ENCODE measurements at places on chromosomes 5 and 9.

GRCh38 chr9:112233769-112234168 is 58.7 kb upstream of the SUSD1 start:
- DNase-seq = no peak

DNA sequence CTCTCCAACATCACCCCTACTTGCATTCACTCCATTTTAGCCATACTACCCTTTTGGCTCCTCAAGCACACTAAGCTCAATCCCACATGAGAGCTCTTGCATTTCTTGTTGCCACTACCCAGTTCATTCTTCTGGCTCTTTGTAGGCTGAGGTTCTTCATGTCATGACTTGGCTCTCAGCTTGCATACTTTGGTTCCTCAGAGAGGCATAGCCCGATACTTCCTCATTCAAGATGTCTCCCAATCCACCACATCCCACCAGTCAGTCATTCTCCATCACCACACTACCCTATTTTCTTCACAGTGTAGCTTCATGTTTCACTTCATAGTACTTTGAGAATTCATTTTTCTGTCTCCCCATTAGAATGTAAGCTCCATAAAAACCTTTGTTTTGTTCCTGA is 116.7 kb downstream of the NR6A1 start:
- DNase-seq = peak; percentile 29

DNA sequence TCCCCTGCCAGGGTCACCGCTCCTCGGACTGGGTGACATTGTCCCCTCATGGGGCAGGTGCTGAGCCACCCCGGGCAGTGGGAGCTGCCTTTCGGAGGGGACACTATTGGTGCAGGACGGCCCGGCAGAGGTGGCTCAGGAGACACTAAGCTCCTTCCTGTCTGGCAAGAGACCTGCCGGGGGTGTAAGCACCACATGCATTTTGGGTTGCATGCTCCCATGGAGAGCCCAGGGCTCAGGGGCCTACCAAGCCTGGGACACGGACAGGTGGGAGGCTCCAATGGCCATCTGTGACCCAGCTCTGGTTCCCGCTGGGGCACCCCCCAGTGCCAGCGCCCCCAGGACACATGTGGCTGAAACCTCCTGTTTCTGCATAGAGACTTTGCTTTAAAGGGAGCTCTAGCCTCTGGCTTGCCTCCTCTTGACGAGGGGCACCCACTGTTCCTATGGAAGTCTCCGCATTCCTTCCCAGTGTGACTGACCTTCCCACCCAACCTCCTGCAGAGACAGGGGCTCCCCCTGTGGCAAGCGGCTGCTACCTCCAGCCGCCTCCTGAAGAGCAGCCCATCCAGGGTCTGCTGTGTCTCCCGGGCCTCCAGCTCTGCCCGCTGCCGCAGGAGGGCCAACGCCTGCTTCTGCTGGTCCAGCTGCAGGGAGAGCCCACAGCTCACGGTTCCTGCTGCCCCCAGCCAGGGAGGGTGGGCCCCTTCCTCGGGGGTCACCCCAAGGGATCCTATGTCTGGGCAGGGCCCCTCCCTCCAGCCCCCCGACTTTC is 28.1 kb downstream of the CCDC187 start:
- DNase-seq = no peak

DNA sequence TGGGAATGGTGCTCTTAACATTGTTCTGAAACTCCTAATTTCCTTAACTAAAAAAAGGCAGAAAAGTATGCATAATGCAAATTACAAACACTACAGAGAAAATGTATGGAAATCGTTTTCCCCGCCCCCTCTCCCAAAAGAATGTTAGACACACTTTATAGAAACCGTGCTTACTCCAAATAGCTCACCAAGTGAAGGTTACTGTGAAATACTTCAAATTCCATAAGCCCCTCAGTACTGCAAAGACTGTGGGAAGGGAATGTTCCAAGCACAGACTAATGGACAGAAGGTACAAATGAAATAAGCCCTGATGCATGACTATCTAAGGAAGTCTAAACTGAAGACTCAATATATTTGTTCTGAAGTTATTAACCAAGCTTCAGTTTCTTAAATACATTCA is 12.5 kb downstream of the MAPKAP1 start:
- no peak for DNase-seq

- no peak for DNase-seq
These were observed 3.6 kb upstream of the SPATA31D1 start for GRCh38 chr9:81984928-81985327.

- no peak for DNase-seq
These were observed 29.6 kb downstream of the ERAP2 start for GRCh38 chr5:96905864-96906263.

DNA sequence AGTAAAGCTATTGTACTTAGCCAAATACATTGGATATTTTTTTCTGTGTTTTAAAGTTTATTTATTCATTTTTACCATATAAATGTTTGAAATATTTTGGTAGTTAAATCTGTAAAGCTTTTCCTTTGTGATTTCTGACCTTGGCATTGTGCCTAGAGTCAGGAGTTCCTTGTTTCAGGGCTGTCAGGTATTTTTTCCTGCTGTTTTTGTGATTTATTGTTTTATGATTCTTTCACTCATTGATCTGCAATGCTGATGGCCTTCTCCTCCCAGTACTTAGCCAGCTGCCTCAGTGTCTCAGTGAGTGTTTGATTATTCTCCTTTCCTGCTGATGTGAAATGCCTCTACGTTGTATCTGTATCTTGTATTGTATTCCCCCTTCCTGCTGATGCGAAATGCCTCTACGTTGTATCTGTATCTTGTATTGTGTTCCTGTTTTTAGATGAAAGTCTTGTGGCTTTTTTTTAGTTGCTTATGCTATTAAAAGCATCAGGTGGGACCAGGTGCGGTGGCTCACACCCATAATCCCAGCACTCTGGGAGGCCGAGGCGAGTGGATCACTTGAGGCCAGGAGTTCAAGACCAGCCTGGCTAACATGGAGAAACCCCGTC is 61.0 kb downstream of the EHMT1 start:
- no peak for DNase-seq

DNA sequence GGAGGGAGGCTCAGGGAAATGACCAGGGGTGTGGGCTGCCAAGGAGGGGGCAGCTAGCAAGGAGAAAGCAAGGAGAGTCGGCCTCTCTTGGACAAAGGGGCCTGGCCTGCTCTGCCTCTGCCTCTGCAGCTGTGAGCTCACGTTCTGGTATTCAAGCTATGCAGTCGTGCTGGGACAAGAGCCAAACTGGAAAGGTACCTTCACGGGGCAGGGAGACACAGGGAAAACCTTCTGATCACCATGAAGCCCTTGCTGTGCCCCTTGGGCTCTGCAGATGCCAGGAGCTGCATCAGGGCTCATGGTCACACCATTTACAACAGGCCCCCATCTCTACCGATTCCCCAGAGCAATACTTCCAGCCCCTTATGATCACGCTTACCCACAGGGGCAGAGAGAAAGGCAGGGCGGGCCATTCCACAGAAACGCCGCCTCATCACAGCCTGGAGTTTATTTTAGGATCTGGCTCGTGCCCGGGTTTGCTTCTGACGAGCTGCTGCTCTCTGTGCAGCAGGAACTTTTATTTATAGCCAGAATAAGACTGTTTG is 63.2 kb downstream of the PRRT1B start:
- no peak for DNase-seq

DNA sequence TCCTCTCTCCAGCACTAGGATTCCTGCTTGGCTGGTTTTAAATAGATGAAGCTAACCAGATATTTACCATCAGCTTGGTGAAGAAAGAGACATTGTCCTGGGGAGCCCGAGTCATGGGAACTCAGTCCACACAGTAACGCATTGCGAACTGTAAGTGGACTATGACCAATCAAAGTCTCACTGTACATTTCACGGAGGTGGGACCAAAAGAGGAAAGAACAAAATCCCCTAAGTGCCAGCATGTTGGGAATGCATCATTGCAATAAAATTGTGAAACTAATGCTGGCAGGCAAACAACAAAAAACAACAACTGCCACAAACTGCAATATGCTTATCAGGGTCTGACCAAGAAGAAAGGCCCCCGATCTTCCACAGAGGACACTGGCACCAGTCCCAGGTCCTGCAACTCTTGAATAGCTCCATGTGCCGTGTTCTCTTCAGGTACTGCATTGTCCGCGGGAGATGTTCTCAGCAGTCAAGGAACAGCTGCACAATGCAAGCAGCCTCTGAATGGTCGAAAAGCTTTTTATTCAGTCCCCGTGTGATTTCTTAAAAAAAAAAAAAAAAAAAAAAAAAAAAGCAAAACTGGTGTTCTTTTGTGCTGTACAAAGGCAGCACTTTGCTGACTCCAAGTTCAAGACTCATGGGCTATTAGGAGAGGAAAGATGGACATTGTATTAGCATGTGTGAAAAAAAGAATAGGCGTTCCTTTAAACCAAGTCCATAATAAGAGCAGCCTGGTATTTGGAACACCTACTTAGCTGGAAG is 38.1 kb downstream of the SEMA6A start:
- no peak for DNase-seq

GRCh38 chr5:168600409-168600808 is 21.2 kb upstream of the PANK3 start:
- DNase-seq = no peak

- peak; percentile 37 for DNase-seq
These were observed 11.6 kb upstream of the NKD2 start for GRCh38 chr5:997001-997474.

DNA sequence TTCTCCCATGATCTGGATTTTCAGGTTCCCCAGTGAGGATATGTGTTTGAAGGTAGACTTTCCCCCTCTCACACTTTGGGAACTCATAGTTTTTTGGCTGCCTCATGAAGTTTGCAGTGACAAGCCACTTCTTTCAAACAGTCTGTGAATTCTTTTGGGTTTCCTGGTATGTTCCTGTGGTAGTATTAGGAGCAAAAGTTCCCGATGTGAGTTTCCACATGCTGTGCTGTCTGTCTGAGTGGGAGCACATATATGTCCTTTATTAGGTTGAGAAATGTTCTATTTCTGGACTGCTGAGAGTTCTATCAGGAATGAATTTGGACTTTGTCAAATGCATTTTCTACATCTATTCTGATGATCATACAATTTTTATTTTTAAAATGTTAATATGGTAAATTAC is 273.2 kb upstream of the TARS1 start:
- DNase-seq = no peak

DNA sequence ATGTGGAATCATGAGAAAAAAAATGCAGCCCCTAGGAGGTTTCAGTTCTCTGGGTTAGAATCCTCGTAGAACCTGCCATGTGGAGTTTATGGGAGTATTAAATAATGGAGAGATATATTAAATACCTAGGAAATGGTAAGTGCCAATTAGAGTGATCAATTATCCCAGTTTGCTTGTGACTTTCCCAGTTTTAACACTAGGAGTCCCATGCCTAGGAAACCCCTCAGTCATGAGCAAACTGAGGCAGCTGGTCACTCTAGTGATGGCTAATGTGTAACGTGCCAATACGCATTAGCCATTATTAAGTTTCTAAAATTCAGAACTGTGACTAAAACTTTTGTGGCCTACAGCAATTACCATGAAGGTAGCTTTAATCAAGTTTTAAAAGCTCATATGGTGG is 720.6 kb downstream of the TAF11L14 start:
- no peak for DNase-seq

DNA sequence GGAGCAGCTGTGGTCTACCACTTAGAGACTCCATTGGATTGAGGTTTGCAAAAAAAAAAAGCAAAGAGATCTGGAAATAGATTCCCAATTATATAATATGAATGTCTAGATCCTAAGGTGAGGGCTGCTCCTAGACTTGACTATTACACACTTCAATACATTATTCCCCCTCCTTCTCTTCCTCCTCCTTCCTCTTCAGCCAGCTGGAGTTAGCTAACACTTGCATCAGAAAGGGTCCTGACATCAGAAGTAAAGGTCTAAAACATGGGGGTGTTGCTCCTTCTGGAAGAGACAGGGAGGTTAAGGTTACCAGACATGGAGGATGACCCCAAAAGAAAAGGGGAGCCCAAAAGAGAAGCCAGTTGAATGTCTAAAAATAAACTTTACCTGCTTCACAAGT is 12.9 kb upstream of the NR3C1 start:
- DNase-seq = no peak

DNA sequence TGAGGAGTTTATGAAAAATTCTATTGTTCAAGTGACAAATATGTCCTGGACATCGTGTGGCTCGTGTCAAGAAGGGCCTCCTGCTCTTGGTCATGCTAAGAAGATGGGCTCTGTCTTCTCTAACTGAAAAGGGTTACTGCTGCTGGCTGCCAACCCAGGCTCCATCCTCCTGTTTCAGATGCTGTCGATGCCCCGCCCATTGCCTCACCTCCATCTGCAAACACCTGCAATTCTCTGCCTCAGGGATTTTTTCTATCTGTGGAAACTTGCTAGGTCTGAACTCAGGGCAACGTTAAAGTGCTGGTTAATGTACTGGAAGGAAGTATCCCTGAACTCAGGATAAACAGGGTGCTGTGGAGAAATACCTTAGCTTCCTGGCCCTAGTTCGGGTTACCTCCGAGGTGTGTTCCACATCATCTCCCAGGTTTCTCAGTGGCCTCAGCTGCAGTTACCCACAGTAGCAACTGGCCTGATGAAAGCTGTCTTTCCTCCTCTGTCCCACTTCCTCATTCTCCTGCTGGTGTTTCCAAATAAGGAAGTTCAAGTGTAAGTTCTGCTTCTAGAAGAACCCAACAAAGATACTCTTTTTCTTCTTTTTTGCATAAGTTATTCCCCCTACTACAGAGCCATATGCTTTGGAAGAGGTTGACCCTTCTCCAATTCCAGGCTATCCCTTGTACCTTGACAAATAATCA is 151.7 kb upstream of the SMIM23 start:
- peak; percentile 64 for DNase-seq

DNA sequence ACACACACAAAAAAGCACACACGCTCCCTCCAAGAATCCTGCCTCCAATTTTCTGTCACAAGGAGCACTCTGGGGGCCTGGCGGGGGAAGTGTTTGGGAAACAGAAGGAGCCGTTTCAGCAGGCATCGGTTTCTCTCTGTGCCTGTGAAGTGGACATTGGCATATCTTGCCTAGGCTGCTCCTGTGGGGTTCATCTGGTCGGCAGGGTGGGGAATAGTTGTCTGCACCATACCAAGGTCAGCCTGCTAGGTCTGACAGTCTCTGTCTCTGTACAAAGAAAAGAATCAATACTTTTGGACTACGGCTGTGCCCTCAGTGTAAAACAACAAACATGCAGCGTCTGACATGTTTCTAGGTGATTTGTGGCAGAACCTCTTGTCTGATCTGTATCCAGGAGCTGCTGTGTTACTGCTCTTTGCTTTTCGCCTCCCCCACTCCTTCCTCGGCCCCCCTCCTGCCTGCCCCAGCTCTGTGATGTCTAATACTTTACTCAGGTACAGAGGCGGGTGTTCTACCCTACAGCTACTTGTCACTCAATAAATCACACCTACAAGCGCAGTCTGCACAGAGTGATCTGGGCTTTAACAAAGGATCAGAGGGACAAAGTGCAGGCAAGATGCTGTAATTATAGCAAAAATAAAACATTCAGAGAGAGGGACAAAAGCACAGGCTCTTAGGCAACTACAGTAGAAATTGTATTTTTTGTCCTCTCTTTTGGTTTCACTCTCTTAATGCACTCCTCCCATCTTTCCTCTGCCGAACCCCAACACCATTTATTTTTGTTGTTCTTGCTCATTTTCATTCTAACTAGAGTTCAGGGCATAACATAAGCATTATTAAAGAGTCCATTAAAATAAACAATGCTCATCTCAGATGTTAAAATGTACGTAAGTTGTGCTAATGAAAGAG is 216.7 kb downstream of the BNC2 start:
- no peak for DNase-seq
